ENCODE measurements at places on chromosomes 5 and 9.

GRCh38 chr9:78806492-78807160 lies 509.7 kb downstream of the PSAT1 start:
- no peak for DNase-seq

GRCh38 chr5:143245929-143246561 lies 157.4 kb downstream of the NR3C1 start:
- DNase-seq, result no peak

GRCh38 chr9:126499911-126500599 lies 113.7 kb upstream of the LMX1B start:
- no peak for DNase-seq

GRCh38 chr5:14101922-14102321 lies 41.2 kb upstream of the TRIO start:
- no peak for DNase-seq

DNA sequence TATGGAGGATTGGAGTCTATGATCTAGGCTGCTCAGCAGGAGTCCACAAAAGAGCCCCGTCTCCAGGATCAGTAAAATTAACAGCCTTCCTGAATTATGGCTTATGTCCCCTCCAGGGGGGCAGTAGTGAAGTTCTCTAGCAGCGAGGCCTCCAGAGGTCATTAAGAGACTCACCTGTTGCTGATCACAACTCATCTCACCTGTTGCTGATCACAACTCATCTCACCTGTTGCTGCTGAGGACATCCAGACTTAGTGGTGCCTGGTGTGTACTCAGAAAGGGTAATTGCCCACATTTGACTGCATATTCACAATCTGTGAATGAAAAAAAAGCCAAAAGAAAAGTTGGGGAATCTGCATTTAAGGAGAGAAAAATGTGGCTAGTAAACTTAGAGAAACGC lies 129.5 kb downstream of the SMARCA2 start:
- DNase-seq, result no peak

DNA sequence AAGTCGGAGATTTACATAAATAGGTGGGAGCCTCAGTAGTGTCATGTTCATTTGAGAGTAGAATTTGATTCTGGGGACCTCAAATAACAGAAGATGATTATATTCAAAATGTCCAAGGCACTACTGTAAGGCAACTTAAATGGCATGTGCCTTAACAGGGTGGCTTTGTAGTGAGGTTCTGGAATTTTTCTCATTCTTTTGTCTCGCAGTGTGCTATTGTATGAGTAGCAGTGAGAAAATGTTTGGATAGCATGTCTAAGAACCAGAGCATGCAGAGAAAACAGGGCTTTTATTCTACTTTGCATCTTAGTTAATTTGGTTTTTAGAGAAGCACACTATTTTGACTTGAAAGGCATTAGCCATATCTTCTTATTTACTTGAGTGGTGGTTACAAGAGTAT lies 25.0 kb downstream of the MAST4 start:
- DNase-seq, result no peak

GRCh38 chr5:134554319-134555222 lies 29.1 kb downstream of the JADE2 start:
- DNase-seq, result peak; percentile 42

DNA sequence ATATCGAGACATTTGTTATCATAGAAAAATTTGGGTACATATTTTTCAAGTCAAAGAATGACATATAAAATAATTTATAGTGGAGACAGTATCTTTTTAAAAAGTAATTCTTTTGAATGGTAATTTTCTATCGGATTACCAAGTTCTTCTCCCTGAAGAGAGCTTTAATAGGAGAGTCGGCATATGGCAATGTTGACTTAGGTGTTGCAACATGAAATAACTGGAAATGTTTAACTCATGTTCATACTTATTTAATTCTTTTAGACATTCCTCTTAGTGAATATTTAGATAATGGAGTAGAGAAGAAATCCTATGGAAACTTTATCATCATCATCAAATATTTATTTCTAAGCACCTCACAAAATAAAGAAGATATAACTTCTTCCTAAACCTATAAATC lies 118.2 kb upstream of the CTNND2 start:
- DNase-seq, result no peak

DNA sequence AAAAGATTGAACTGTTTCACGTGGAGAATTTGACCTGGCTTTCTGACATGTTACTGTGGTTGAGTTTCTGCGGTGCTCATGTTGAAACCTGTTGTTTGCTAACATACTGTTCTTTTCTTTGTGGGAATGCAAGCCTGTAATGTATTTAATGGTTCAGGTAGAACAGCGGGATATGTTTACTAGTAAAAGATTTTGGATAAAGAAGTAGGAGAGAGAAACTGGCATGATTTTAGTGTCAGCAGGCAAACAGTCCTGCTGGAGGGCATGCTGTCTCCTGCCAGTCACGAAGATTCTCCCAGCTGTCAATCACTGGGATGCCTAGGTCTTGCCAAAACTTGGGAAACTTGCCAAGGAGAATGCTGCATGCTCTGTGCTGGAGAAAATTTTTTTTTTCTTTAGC lies 263.5 kb downstream of the TAF11L14 start:
- DNase-seq, result no peak

DNA sequence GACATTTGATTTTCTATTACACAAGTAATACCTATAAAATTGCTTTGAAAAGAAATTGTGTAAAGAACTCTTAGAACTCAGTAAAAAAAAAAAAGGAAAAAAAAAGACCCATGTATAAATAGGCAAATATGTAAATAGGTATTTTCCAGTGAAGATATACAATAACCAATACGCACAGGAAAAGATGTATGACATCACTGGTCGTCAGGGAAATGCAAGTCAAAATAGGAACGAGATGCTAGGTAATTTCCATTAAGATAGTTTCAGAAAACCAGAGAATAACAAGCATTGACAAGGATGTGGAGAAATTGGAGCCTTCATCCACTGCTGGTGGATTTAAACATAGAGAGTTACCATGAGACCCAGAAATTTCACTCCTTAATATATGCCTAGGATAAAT lies 708.8 kb downstream of the MTRR start:
- no peak for DNase-seq

GRCh38 chr5:72480841-72481240 lies 26.4 kb downstream of the ZNF366 start:
- DNase-seq, result no peak

DNA sequence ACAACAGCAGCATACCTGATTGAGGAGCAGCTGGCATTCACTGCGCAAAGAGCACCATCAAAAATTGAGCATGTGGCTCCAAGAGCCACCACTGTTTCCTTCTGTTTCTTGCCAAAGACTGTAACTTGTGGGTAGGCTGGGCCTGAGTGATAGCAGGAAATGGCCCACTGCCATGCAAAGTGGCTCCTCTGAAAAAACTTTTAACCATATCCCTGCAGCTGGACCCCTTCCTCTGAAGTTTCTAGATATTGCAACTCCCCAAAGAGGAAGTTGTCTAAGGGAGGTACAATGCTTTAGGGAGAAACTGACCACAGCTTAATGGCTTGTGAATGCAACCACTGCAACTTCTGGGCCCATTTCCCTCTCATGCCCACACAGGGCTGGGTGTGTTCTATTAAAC lies 355.4 kb upstream of the PDE4D start:
- DNase-seq, result no peak

GRCh38 chr5:107951309-107951708 lies 280.6 kb upstream of the EFNA5 start:
- no peak for DNase-seq

GRCh38 chr9:135098400-135099105 lies 11.1 kb downstream of the OLFM1 start:
- no peak for DNase-seq

- DNase-seq, result no peak
Observed at GRCh38 chr5:76688836-76689235, 27.1 kb upstream of the F2R start.

GRCh38 chr5:153979028-153979783 lies 59.5 kb downstream of the FAM114A2 start:
- no peak for DNase-seq

- DNase-seq, result no peak
Observed at GRCh38 chr9:5443850-5444249, 6.1 kb upstream of the PLGRKT start.

DNA sequence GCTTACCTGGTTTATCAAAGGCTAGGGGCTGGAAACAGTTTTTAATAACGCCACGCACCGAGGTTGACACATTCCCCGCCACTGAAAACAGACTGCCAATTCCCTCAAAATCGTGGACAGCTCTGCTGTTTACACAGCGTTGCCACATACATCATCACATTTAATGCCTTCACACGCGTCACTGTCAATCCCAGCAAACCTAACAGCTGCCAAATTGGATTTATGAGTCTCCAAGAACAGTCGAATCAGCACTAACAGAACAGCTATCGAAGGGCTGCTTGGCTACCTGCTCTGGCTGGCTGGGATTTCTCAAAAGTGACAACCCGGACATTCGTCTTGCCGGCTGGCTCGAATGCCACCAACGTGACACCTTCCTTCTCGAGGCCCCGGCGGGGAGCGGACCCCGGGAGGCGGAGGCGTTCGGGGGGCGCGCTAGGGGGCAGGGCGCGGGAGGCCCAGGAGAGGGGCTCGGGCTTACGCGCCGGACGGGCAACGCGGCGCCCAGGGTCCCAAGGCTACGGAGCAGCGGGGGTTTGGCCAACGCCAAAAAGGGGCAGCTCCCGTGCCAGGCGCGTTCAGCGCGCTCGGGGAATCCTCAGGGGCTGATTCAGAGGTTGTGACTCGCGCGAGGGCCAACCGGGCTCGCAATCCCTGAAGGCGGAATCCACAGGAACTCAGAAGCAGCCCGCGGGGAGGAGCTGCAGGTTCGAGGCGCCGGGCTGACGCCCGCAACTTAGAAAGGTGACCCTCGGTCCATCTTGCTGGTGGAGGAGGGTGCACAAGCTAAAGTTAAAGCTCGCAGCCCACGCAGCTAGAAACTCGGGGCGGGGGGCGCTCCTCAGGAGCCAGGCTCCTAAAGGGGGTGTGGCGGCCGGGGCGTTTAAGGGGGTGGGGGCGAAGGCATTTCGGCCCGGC lies 1.2 kb downstream of the CDC14B start:
- DNase-seq, result peak; percentile 12

DNA sequence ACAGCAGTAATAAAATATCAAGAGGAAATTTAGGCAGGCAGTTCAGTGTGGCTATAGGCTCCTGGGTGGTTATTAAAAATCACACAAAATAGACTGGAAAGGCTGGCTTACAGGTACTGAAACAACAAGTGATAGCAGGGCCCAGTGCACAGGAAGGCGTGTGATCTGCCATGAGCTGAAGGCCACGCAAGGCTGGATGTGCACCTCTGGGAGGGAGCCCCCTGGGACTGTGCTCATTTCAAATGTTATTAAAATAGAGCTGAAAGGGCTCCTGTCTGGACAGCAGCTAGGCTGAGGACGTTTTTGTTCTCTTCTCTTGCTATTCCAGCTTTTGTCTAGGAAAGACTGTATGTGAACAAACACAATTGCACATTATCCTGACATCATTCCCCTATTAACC lies 324.3 kb upstream of the RFX3 start:
- no peak for DNase-seq

GRCh38 chr9:123087359-123087888 lies 54.0 kb downstream of the GPR21 start:
- DNase-seq, result no peak

DNA sequence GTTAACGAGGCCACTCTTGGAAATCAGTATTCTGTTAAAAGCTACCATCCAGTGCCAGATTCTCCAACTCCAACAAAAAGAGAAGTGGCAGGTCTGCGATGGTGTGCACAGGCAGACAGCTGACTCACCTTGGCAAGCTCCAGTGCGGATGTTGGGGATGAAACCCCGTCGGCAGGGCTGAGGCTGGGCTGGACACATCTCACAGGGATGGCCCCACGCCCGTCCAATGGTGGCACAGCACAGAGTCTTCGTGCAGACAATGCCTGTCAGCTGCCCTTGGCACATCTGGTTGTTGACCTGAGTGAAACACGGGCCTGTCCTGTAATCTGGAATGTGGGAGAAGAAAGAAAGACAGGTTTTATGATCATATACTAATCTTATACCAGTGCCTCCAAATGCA lies 73.4 kb downstream of the FBN2 start:
- DNase-seq, result no peak

DNA sequence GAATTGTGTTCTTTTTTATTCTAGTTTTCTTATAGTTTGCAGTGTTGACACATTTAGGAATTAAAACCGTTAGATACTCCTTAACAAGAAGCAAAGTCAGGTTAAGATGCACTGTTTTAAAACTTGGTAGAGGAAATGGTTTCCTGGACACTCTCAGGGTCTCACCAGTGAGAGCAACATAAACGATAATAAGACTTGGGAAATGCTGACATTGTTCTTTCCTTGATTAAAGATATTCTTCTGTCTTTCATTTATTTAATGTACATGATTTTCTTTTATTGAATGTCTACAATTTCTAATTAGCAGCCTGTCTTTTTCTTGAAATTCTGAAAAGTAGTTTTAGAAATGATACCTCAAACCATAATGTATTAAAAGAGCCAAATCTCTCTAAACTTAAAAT lies 707.9 kb upstream of the CHD1 start:
- DNase-seq, result no peak

DNA sequence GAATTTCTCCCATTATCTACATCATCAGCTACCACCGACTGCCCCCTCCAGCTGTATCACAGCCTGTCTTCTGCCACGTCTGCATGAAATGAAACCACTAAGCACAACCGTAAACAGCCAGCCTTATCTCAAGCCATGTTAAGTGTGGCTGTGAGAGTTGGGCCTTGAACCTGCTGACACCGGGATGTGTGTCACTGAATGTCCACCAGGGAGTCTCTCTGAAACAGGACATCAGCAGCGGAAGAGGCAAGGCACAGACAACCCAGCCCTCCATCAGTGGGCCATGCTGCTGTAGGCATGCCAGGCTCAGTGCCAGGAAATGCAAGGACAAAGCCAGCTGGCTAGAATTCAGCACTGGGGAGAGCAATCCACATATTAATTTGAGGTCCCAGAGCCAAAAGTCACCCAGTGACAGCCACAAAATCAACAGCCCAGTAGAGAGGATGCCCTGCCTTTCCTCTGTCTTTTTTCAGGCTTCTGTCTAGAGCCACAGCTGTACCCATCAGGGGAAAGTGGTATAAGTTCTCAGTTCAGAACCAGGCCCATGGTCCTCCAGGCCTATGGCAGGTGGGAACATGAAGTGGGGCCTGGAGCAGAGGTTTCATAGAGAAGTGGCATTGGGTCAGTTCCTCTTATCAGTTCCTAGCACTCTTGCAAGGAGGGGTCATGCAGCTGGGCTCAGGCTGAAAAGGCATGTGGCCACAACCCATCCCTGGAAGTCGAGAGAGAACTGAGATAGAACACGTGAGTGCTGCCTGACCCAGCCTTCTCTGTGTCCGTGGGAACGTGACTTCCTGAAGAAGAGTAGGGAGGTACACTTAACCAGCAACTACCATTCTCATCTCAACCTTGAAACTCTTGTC lies 199.4 kb downstream of the ESM1 start:
- no peak for DNase-seq

GRCh38 chr9:109794361-109795012 lies 14.5 kb downstream of the PALM2AKAP2 start:
- DNase-seq, result no peak

- no peak for DNase-seq
Observed at GRCh38 chr5:42655982-42656650, 100.5 kb upstream of the CCDC152 start.
